ENCODE measurements at places on chromosomes 2 and 18.

DNA sequence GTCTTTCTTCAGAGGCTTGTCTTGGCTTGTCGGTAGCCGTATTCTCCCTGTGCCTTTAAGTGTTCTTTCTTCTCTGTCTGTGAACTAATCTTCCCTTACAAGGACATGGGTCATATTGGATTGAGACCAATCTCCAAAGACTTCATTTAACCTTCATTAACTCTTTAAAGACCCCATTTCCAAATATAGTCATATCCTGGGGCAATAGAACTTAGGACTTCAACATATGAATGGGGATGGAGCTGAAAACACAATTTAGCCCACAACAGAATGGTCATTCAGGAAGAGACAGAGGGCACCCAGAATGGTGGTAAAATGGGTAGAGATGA, 82.1 kb upstream of the TANK start:
- no peak for DNase-seq

GRCh38 chr18:45666006-45666405, 50.7 kb downstream of the SLC14A2 start:
- DNase-seq = no peak

- DNase-seq = no peak
These were observed 166.2 kb downstream of the SH3RF3 start for GRCh38 chr2:109295070-109295780.

DNA sequence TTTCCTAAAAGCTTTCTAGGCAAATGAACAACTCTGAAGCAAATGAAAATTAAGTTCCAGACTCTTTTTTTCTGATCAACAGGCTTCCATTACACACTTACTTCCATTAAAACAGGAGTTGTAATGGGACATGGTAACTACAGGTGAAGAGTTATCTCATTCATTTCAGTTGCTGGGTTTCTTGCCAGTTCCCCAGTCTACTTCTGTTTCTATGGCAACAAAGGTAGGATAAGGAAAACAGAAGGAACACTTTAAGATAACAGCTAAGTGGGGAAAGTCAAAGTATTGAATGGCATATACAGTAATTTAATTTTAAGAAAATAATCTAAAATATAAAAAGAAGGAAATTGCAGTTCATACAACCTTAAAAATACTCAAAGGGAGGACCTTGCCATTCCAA, 25.1 kb downstream of the BAZ2B start:
- DNase-seq = no peak

DNA sequence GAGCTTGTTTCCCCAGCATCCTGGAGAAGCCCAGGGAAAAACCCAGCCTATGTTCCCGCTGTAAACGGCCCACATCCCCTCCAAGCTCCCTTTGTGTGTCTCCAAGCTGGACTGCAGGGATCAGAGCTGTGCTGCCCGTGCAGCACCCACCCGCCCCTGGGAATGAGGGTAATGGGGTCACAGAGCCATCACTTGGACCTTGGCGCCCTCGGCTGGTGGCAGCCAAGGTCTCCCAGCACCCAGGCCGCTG, 670 bp upstream of the INPP5D start:
- DNase-seq = no peak

All from activated T-cell treated with anti-CD3 and anti-CD28 coated beads for 48 hours (primary cell).